ENCODE measurements at places on chromosomes 7 and 10.

DNA sequence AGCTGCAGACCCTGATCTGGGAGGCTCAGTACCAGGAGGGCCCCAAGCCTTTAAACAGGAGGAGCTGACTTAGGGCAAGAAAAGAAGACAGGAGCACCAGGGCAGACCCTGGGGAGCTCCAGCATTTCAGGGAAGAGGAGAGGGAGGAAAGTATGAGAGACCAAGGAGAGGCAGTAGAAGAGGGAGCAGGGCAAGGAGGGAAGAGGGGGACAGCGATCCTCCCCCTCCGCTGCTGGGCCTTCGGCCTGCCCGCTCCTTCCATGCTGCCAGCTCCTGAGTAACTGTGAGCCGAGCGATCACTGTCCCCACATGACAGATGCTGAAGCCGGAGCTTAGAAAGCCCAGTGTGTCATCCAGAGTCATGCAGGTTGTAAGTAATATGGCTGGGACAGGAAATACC lies 65.9 kb downstream of the ALOX5 start:
- DNase-seq: no peak

- no peak for DNase-seq
These were observed 194.4 kb downstream of the POU6F2 start for GRCh38 chr7:39172137-39172536.

DNA sequence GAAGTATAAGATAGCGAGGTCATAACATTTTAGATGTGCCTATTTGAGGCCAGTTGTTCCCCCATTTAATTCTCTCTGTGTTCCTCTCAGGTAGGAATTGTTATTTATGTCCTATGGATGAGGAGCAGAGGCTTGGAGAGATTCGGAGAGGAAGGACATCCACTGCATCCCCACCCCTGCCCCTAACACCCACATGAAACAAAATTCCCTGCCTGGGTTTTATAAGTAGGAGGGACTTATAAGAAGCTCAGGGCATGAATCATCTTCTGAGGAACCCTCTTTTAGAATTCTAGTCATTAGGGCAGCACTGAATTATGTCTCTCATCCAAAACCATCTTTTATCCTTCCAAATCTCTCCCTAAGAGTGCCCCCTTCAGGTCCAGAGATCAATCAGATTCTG lies 5.0 kb downstream of the CHAT start:
- DNase-seq: no peak

DNA sequence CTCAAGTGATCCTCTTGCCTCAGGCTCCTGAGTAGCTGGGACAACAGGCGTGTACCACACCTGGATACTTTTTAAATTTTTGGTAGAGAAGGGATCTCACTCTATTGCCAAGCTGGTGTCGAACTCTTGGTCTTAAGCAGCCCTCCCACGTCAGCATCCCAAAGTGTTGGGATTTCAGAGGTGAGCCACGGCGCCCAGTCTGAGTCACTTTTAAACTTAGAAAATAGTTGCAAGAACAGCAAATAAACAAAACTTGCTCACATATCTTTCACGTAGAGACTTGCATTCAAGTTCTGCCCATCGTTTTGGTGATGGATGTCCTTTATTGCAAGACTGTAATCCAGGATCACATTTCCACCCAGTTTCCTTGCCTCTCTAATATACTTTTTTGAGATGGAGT lies 16.6 kb downstream of the GTF2I start:
- DNase-seq: no peak

GRCh38 chr10:2813693-2814092 lies 253.7 kb upstream of the PFKP start:
- DNase-seq: no peak

DNA sequence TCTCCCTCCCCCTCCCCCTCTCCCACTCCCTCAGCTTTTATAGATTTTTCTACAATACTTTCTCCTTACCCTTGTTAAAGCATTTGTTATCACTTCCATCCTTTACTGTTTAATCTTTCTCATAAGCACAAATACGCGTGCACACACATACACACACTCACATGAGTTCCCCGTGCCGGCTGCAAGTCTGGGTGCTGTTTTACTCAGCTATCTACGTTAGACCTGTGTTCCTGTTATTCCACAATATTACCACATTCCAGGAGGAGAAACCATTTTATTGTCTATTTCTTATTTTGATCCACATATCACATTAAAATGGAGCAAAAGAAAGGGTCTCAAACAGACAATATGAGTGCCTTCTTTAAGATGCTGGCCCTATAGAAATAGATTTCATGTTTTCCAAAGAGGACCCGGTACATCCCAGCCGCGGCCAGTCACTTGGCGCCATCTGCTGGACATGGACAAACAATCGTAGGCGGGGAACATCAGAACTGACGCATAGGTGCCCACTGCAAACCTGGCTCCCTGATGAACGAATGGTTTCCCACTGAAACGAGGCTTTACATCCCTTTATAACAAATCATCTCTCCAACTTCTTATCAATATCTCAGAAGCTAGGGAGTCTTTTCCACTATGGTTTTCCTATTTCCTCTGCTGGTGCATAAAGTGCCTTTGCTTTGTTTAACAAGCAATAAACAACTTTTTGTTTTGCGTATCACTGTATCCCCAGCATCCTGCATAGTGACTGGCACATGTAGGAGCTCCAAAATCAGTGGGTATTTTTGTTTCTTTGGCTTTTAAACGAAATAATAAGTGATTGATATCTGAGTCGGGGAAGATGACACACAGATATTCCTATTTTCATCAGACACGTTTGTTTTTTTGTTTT lies 25.2 kb upstream of the OPTN start:
- DNase-seq: peak; percentile 48

- no peak for DNase-seq
These were observed 36.9 kb downstream of the ADD3 start for GRCh38 chr10:110044681-110045080.

DNA sequence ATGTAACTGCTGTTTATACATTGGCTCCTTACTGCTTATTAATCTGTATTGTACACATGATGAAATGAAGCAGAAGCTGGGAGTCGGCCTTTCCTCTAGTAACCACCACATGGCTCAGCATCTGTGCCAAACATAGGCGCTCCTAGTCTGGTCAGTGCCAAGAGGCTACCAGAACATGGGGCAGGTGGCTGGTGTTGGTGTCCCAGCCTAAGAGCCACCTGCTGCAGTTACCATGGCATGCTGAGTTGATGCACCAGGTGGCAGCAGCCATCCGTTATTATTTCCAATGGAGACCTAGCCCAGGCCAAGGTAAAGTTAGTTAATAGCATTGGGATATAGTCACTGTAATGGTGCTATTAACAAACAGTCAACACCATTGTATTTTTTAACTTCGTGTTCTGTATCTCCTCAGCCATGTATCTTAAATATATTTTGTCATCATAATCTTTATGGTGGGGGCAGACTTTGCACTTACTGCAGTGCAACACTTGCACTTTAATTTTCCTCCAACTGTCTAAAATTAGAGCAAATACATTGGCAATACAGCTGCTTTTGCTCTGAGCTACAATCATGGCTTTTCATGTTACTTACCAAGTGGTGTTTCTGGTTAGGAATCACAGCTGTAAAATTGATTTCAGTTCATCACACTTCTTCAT lies 33.1 kb downstream of the HBP1 start:
- DNase-seq: peak; percentile 18

DNA sequence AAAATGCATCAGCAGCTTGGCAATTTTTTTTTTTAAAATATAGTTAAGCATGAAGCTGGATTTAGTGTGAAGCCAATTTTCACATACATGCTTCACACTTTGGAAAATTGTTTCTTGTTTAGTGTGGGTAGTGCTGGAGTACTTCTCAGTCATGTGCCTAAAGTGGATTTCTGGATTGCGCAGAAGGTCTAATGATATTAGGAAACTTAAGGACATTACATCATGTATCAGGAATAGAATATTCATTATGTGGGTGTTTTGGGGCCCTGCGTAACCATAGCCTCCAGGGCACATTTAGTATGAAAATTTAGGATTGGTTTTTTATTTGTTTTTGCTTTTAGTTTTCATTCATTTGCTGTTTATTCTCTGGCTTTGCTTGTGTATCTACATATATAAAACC lies 28.8 kb upstream of the BNIP3 start:
- DNase-seq: no peak
